ENCODE measurements at places on chromosomes 6 and 20.

GRCh38 chr20:63139837-63140236 lies 76.1 kb downstream of the YTHDF1 start:
- DNase-seq, result no peak

DNA sequence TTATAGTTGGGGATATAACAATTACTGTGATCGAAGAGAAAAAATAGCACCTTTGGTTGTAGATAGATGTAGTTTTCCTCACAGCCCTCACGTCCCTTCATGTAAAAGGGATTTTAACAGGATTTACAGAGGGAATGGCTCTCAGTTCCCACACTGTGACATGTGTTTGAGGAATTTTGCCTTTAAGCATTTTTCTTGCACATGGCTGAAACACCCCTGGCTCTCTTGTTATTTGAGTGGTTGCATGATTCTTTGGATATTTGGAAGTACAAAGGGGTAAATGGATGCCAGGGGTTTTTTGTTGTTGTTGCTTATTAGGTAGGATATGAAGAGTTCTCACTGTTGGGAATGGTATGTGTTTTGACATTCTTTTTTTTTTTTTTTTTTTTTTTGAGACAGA lies 48.2 kb downstream of the JAG1 start:
- DNase-seq, result peak; percentile 68

- no peak for DNase-seq
Measured at GRCh38 chr6:79954849-79955248, 7.5 kb upstream of the ELOVL4 start.

DNA sequence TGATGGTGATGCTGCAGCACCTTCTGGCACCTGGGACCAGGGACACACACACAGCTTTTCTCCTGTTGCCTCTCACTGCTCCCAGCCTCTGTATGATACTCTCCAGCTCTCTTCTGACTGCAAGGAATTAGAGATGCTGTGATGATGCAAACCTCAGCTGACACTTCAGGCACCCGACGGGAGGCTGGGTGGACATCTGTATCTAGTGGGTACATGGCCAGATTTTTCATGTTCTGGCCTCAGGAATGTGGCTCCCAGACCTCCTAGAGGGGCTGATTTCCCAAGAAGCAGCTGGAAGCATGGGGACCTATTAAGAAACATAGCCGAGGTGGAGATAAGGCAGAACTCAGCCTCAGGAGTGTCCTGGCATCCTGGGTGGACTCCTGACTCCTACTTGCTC lies 6.8 kb upstream of the EPB41L1 start:
- DNase-seq, result peak; percentile 60

- DNase-seq, result no peak
Measured at GRCh38 chr6:83860782-83861495, 1.4 kb downstream of the CYB5R4 start.

- DNase-seq, result no peak
Measured at GRCh38 chr6:161696801-161697200, 422.9 kb upstream of the AGPAT4 start.

- no peak for DNase-seq
Measured at GRCh38 chr6:150747155-150747554, 118.3 kb upstream of the MTHFD1L start.

DNA sequence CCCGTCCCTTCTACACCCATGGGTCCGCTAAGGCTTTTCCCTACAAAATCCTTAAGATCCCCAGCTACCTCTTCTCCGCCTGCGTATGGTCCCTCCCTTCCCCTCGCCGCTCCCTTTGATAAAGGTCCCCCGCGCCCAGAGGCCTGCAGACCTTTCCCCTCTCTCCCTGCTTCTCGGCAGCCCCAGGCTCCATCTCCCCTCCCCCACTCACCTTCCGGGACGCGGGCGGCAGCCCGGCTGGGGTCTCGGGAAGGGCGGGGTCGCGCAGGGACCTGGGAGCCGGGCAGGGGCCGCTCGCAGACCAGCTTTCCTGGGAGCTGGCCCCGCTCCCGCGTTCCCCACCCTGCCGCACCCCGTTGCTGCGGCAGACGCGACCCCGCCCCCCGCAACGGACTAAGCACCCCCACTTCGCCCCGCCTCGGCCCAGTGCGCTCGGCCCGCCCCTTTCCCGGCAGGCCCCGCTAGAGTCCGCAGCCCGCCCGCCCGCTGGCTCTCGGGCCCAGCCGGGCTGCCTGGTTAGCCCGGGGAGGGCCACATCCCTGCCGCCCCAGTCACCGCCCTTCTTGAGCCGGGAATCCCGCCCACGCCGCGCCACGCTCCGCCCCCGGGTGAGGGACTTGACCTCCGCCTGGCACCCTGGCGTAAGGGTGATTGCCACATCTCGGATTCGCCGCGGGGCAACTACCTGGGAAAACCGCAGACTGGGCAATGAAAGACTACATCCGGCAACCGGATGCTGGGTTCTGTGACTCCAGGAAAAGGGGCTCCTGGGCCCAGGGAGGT lies at the start of gene FLOT1:
Gene FLOT1 (minus strand): TSS at position 372 of the 783 bp plus-strand sequence. CDS start 498 bp downstream, outside the sequence.
- DNase-seq, result peak; percentile 99

DNA sequence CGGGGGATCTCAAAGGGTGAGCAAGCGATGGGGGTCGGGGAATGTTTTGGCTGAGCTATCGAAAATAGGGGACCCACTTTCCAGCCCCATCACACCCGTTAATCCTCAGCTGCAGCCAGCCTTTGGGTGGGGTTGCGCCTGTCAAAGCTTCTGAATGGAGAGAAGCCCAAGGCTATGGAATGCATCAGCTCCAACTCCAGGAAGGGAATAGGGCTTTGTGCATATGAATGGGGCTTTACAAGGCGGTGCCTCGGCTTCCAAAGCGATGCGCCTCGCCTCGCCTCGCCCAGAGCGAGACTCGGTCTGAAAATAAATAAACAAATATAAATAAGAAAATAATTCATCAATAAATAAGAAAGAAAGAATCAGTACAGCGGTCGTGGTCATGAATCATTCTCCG lies 751.4 kb upstream of the DEFB115 start:
- DNase-seq, result no peak

- DNase-seq, result no peak
Measured at GRCh38 chr6:97077380-97077779, 152.9 kb downstream of the KLHL32 start.
